GM19239 (cell line): ENCODE measurements at places on chromosomes 1 and 21.

GRCh38 chr1:203128716-203129500 lies 1.4 kb downstream of the ADORA1 start:
- no peak for DNase-seq

DNA sequence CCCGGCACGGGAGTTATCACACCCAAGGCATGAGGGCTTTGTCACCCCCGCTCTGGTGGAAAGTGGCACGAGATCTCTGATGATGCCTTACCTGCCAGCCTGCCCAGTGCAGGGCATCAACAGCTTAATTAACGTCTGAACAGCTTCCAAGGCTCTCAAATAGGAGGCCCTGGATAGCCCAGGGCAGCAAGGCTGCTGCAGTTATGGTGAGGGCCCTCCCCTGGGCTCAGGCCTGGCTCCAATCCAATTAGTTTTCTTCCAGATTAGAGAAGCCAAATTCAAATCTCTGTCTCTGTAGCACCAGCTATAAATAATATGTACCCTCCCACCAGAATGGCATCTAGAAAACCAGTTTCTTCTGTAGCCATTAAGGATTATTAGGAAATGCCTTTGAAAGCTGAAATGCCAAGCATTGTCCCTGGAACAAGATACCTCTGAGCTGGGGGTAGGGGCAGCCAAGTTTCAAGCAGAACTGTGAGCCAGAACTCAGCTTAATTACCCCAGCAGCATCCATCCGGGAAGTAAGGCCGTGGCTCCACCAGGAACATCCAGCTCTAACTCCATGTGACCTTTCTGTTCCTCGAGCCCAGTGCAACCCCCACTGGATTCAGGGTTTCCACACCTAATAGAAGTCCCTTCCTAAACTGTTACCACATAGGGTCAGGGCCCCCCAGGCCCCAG lies 12.5 kb downstream of the QSOX1 start:
- DNase-seq: no peak

GRCh38 chr1:44905276-44905675 lies 62.2 kb upstream of the PTCH2 start:
- DNase-seq: no peak

DNA sequence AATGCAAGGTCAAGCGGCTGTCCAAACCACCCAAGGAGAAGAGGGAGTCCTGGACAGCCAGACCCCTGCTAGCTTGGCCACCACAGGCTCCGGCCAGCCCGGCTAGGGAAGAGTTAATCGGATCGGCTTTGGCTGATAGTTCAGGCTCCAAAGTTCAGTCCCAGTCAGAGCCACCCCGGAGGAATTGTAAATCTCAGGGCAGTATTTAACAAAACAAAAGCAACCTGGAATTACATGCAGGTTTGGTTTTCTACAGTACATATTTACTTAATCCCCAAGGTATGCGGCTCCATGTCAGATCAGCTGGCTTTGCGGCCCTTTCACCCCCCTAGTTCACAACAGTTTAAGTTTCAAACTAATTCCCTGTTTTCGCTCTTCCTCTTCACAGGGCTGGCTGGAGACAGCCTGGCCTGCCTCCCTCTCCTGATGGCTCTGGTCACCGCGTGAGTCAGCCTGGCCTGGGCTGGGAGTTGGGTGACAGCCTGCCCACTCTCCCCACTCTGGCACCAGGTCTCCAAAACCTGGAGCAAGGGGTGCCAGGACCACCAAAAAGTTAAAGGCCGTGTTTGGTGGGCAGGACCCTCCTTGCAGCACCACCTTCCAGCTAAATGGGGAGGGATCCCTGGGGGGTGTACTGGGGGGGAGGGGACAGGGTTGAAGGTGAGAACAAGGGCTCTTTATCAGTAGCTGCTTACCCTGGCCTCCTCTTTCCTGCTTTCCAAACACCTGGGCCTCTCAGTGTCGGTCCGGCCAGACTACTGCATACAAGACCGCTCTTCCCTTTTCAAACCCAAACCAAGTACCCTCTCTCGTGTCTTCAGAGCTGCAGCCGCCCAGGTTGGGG lies 1.9 kb downstream of the DHRS3 start:
- no peak for DNase-seq

DNA sequence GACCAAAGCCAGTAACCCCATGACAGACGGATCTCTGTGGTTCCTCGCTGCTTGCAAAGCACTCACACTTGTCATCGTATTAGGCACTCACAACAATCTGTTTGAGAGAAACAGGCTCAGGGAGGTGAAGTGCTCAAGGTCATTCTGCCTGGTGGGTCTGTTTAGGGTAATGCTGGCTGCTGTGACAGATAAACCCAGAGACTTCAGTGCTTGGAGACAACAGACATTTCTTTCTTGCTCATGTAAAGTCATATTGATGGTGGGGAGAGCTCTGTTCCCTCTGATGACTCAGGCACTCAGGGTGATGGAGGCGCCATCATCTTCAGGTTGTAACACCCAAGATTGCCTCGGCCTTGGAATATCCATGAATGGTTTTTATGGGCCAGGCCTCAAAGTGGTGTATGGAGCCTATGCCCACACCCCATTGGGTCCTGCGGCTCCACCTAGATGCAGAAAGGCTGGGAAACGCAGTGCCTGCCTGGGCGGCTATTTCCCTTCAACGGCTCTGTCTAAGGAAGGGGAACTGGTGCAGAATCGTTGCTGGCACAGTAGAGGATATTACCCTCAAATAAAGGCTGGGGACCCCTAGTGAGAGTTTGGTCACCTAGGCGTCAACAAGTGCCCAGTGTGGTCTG lies 71.6 kb upstream of the SELENON start:
- no peak for DNase-seq

DNA sequence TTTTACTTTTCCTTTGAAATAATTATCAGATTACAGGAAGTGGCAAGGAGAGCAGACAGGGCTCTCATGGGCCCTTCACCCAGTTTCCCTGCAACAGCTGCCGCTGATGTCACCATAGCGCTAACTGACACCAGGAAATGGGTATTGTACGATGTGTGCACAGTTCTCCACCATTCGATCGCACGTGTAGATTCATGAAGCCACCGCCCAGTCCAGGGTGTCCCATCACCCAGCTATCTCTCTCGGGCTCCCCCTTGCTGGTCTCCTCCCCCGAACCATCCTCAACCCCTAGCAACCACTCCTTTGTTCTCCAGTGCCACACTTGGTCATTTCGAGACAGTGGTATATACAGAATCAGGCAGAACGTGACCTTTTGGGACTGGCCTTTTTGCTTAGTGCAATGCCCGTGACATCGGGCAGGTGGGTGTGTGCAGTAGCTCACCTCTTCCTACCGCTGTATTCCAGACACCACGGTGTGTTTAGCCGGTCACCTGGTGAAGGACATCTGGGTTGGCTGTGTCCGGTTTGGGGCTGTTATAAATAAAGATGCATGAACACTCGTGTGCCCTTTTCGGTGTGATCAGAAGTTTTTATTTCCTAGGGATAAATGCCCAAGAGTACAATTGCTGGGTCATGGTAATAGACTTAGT lies 118.4 kb downstream of the CRYAA start:
- no peak for DNase-seq

GRCh38 chr1:97074771-97075170 lies 353.2 kb downstream of the PTBP2 start:
- DNase-seq: no peak

- DNase-seq: no peak
Measured at GRCh38 chr1:153626904-153627714, at the start of gene S100A13. TSS of gene S100A13 (minus strand) at chr1:153627505. CDS start at chr1:153626472, 1,033 bp downstream.

GRCh38 chr1:214532070-214532469 lies 19.3 kb downstream of the PTPN14 start:
- DNase-seq: no peak

DNA sequence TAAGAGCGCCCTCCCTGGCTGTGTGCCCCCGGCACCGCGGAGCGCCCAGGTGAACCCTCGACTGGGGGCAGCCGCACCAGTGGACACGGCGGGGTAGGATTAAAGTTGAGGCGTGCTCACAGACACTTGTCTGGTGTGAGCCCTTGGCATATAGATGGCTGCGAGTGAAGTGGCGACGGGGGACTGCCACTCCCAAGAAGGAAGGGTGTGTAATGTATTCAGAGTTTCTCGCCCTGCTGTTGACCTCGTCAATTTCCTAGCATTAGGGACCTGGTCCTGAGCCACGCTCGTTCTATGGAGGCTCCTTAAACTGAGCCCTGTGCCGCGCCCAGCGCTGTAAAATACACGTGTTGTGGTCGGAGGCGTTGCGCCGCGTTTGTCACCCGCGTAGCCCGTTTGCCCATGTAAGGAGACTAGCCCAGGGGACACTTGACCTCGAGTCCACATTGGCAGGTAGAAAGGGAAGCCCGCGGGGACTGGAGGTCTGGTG lies 554 bp downstream of the EVA1C start:
- no peak for DNase-seq

- DNase-seq: no peak
Measured at GRCh38 chr1:178529364-178530036, 16.6 kb downstream of the TEX35 start.

GRCh38 chr1:227654858-227655752 lies 80.0 kb downstream of the JMJD4 start:
- no peak for DNase-seq

- DNase-seq: no peak
Measured at GRCh38 chr21:41611966-41612606, 104.1 kb upstream of the TMPRSS2 start.

DNA sequence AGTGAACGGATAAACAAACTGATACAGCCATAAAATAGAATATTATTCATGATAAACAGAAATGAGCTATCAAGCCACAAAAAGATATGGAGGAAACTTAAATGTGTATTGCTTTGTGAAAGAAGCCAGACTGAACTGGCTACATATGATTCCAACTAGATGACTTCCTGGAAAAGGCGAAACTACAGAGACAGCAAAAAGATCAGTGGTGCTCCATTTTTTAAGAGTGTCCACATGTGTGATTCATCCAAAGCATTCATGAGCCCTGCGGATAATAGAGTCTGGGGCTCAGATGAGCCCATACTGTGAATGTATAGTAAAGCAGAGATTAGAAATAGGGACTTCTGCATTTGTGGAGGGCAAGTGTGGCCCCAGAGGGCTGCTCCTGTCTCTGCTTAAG lies 7.8 kb upstream of the TMEM222 start:
- no peak for DNase-seq

- DNase-seq: no peak
Measured at GRCh38 chr1:110874324-110875215, 1.6 kb downstream of the CD53 start.

DNA sequence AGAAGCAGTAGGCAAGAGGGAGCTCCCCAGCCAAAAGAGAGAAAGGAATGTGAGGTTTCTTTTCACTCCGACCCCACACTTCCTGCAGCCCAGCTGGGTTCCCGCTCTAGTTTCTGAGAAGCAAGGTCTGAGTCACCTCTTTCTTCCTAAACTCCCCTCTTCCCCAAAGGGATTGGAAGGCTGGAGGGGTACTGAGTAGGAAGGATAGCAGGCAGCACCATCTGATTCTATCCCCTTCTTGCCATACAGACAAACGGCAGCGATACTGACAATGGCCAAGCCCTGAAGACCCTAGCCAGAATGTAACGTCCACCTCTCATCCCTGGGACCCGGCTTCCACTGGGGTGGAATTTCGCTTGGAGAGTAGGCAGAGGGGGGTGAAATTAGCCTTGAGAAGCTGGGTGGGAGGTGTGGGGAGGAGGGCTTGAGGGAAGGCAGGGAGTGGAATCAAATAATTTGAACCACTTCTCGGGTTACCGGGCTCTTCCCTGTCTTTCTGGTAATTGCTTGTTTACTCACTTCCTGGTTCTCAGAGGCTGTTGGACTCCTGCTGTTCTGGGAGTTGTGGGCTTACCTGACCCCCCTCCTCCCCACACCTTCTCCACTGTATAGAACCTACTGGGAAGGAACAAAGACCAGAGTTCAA lies 13.2 kb downstream of the IER5 start:
- DNase-seq: no peak

- no peak for DNase-seq
Measured at GRCh38 chr1:62068978-62069377, 125.7 kb upstream of the L1TD1 start.

- DNase-seq: no peak
Measured at GRCh38 chr1:119590393-119590792, 57.7 kb downstream of the ZNF697 start.

DNA sequence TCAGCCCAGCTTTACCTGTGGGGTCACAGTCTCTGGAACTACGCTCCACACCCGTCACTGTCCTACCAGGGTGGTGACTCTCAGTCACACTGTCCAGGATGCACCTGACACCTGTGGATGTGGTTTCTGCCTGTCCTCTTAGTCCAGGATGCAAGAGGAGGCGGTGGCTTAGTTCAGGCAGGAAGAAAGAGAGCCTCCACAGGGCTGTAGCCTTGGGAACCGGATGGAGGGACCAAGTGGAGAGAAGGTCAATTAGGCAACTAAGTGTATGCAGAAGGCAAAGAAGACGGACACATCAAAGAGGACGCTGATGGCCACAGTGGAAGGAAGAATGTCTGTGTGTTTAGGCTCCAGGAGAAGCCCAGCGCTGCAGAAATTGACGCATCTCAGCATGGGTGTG lies 153.9 kb upstream of the IRF2BP2 start:
- no peak for DNase-seq

DNA sequence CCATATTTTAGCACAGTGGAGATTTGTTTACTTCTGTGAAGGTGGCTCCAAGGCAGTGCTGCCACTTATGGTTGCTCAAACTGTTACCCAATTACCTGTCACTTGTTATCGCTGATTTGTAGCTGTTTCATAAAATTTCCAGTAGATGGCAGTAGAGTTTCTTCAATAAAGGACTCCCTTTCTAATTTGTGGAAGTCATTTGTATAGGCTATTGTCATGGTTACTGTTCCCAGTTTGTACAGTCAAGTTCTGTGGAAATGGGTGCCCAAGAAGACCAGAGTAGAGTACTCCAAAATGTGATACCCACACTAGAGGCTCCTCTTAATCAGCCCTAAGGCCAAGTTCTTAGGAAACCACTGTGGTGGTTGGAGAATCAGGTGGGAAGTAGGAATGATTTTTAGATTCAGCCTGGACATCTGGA lies 186.1 kb downstream of the CLEC20A start:
- peak; percentile 16 for DNase-seq

- no peak for DNase-seq
Measured at GRCh38 chr1:46418976-46419375, 24.9 kb downstream of the FAAH start.

GRCh38 chr1:3457910-3458883 lies 3.7 kb downstream of the ARHGEF16 start:
- DNase-seq: no peak

DNA sequence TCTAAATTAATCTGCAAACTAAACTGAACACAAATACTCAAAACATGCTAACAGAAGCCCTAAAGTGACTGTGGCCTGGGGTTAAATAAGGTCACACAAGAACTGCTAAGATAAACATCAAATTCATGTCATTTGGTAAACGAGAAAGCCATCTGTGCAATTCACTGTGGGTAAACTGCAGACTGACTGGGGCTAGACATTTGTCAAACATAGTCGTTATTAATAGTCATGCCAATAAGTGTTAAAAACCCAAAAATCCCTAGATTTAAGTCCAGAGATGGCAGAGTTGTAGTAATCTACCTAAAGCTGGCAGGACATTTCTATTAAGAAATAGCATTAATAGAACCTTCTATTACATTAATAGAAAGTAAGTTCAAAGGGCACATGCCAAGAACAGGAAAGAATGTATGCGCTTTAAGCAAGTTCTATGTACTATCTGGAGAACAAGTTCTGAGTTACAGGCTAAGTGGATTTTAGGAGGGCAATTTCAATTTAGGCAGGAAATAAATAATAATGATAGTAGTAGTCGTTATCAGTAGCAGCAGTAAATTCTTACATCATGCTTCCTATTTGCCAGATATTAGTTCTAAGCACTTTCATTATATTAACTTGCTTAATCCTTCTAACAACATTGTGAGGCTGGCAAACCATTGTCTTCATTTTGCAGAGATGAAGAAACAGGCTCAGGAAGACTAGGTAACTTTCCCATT lies 8.6 kb downstream of the EDEM3 start:
- no peak for DNase-seq

GRCh38 chr1:234322979-234323378 lies 50.3 kb upstream of the COA6 start:
- peak; percentile 18 for DNase-seq

GRCh38 chr1:109532365-109533136 lies 7.1 kb upstream of the GPR61 start:
- DNase-seq: peak; percentile 74
